Activated CD4-positive, CD25-positive, alpha-beta regulatory T cell treated with anti-CD3 and anti-CD28 coated beads, Interleukin-2, amount 50 U/mL, for 16 hours (primary cell): ENCODE measurements at places on chromosomes 11 and 22.

DNA sequence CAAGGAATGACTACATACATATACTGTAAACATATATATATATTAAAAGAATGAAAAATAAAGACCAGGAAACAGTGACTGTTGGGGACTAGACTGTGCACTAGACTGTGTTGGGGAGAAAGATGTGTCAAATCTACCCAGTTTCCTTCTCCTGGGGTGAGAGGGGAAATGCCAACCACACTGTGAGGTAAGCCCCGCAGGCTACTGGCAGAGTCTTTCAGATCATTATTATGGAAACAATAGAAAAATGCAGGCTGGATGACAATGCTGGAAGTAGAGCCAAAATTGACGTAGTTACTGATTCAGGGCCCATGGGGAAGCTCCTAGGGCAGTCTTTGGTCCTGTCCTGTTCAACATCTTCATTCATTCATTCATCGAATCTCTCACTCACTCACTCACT lies 101.4 kb downstream of the C11orf58 start:
- DNase-seq: no peak

DNA sequence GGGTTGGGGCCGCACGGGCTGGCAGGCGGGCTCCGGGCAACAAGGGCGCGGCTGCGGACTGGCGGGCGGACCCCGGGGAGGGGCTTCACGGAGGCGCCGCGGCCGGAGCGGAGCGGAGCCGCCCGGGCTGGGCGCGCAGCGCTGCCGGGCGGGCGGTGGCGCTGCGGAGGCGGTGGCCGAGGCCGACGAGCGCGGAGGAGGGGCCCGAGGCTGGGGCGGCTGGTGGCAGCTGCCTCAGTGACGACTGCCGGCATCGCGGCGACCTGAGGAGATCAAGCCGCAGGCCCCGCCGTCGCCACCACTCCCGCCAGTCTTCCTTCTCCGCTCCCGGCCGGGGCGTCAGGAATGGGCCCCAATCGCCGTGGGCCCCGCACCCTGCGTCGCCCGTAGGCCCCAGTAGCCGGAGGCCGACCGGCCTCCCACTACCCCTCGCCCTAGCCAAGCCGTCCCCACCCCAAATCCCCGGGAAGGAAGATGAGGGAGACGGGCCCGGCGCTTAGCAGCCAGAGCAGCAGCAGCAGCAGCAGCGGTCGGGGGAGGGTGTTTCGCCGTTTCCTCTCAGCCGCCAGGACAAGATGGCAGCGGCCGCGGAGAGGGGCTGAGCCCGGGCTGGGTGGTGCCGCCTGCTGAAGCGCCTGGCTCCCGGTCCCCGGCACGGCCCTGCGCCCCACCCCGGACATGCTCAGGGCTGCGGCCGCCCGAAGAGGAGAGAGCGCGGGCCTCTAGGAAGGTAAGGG lies at the start of gene HIPK3:
HIPK3 (plus strand) TSS at position 222 of the 737 bp plus-strand sequence.
- DNase-seq: peak; percentile 44

GRCh38 chr22:50516068-50516467 lies 8.0 kb downstream of the NCAPH2 start:
- DNase-seq: no peak

DNA sequence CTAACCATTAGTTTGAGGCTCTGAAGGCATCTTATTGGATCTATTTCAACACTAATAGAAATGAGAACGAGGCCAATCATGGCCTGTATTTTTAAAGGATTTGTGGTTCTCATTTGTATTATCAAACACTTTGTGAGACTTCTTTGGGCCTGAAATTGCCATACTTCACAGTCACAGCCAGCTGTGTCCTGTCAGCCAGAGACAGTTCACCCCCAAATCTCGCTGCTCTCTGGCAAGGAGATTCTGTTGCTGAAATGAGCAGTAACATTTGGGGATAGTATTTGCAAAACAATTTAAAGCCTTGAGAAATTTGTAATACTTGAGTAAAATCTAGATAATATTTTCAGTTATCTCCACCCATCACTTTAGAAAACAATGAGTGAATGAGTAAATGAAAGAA lies 26.9 kb upstream of the TENM4 start:
- DNase-seq: no peak

GRCh38 chr11:34501500-34501899 lies 12.1 kb downstream of the ELF5 start:
- no peak for DNase-seq

GRCh38 chr11:103354656-103355055 lies 245.4 kb downstream of the DYNC2H1 start:
- no peak for DNase-seq
